ENCODE measurements at places on chromosomes 2 and 18.

DNA sequence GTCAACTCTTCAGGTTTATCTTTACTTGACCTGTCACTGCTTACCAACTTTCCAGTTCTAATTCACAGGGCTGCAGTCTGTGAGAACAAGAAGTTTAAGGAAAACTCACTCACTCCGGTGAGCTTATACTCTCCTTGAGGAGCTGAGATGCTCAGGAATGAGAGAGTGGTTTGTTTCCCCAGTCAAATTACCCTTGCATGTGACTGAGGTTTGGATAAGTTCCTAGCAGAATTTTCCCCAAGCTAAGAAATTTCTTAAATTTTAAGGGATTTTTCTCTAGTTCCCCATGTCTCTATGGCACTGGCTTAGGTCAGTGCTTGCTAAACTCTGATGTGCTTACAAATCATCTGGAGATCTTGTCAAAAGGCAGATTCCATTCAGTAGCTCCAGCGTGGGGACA, 12.8 kb upstream of the CCDC85A start:
- H3K27me3 ChIP-seq: no peaks in the 10 kb centered on the region
- no peak overlapping the region for H3K4me3 ChIP-seq
- DNase-seq: no peak
- no peak overlapping the region for H3K27ac ChIP-seq
- H3K4me1 ChIP-seq: no peaks in the 10 kb centered on the region
- H3K36me3 ChIP-seq: no peaks in the 10 kb centered on the region

DNA sequence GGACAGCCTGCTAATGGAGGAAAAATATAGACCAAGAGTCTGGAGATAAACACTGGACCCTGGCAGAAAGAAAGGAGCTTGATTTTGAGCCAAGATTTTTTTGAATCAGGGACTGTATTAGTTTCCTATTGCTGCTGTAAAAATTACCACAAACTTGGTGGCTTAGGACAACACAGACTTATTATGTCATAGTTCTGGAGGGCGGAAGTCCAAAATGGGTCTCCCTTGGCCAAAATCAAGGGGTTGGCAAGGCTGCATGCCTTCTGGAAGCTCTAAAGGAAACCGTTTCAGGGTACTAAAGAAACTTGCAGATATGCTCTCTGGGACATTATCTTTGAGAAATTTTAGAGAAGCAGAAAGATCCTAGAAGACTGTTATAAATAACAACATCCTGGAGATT, 140.1 kb downstream of the BABAM2 start:
- no peak overlapping the region for H3K27ac ChIP-seq
- no peak overlapping the region for H3K4me3 ChIP-seq
- DNase-seq: no peak
- H3K4me1 ChIP-seq: no peaks in the 10 kb centered on the region

DNA sequence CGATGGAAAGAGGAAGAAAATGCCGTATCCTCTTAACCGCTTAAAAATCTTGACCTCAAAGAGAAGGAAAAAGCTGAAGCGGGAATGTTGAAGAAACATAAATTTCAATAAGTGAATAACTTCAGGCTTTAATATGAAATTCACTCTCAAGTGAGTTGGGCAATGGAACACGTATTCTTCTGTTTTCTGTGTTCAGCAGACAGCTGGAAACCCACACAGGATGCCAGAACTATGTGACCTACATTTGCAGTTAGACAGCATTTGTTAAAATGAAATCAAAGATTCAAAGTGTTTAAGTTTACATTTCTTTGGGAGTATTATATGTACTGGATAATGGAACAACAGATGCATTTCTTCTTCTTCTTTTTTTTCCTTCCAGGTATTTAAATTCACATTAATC, 80.5 kb upstream of the SPATS2L start:
- no peak overlapping the region for H3K4me3 ChIP-seq
- H3K27me3 ChIP-seq: no peaks in the 10 kb centered on the region
- DNase-seq: no peak
- no peak overlapping the region for H3K27ac ChIP-seq

GRCh38 chr2:113846429-113846828, 43.5 kb upstream of the ACTR3 start:
- no peak overlapping the region for H3K4me3 ChIP-seq
- H3K27ac ChIP-seq: no peak overlapping the region
- no peaks in the 10 kb centered on the region for H3K27me3 ChIP-seq
- H3K36me3 ChIP-seq: no peaks in the 10 kb centered on the region

GRCh38 chr18:31720867-31721266, 36.5 kb upstream of the B4GALT6 start:
- H3K27ac ChIP-seq: no peak overlapping the region
- H3K4me1 ChIP-seq: peaks cover 5% of the 10 kb centered on the region
- H3K36me3 ChIP-seq: no peaks in the 10 kb centered on the region
- no peak overlapping the region for H3K4me3 ChIP-seq
- DNase-seq: peak; percentile 35

DNA sequence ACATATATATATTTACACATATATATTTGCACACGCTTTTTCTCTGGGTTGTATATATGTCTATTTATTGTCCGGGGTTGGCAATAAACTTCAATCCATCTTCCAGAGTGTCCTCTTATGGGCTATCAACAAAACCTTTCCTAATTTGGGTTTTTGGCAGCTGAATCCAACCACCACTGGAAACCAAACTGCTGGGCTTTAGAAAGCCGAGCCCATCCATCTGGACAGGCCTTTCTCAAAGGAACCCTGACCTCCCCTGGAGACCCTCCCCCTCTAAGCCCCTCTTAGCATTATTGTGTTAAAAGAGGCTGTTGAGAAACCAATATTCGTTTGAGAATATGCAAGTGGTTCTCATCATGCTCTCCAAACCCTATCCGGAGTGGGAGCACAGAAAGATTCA, 153.6 kb downstream of the NRP2 start:
- H3K4me3 ChIP-seq: no peak overlapping the region
- H3K4me1 ChIP-seq: no peaks in the 10 kb centered on the region
- DNase-seq: no peak
- H3K36me3 ChIP-seq: no peaks in the 10 kb centered on the region

GRCh38 chr2:70897977-70898226, 37.8 kb upstream of the ATP6V1B1 start:
- H3K4me3 ChIP-seq: no peak overlapping the region
- DNase-seq: no peak

DNA sequence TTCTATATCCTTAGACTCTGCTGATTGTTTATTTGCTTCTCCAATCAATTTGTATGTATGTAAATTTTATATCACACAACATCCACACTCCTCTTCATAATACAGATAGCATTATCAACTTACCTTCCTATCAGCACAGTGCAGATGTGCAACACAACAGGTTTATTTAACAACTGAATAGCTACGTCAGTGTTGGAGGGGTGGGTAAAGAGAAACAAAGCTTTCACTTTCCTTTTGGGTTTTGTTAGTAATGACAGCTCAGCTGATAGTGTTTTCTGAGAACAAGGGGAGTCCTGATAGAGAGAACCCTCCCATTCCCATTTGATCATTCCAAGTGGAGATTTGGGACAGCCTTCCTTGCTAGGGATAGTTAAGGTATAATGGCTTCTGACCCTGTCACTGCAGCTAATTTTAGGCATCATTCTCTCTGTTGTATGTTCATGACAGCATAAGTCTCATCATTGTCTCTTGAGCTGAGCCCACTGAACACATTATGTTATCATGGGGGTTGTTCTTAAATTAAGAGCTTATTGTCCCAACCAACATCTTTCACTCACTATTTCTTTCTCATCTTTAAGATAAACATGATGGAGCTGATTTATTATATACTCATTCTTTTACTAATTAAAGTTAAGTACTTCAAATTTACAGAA, 227.7 kb downstream of the GPD2 start:
- H3K27me3 ChIP-seq: no peaks in the 10 kb centered on the region
- H3K27ac ChIP-seq: no peak overlapping the region
- no peaks in the 10 kb centered on the region for H3K36me3 ChIP-seq
- no peaks in the 10 kb centered on the region for H3K4me1 ChIP-seq

DNA sequence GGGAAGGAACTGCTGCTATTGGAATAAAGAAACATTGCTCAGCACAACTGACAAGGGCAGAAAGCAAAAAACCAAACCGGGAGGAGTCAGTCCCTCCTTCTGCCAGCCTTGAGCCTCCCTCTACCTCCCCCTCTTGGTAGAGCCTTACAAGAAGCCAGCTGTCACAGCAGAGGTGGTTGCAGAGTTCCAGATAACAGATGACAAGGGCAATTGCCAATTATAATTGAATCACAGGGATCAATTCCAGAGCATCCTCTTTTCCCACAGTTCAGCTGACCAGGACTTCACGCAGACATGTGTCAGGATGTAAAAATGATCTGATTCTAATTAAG, 548.2 kb upstream of the LRRTM1 start:
- no peaks in the 10 kb centered on the region for H3K27me3 ChIP-seq
- H3K4me1 ChIP-seq: no peaks in the 10 kb centered on the region
- DNase-seq: no peak
- no peak overlapping the region for H3K27ac ChIP-seq
- H3K4me3 ChIP-seq: no peak overlapping the region
